Activated naive CD4-positive, alpha-beta T cell treated with anti-CD3 and anti-CD28 coated beads, Interleukin-2, amount 50 U/mL, for 72 hours (primary cell): ENCODE measurements at places on chromosomes 3 and 15. TPM values are rescaled to one million over a fixed set of nuclear protein-coding genes. Genes with fewer than 3 reads are reported as not detected.

DNA sequence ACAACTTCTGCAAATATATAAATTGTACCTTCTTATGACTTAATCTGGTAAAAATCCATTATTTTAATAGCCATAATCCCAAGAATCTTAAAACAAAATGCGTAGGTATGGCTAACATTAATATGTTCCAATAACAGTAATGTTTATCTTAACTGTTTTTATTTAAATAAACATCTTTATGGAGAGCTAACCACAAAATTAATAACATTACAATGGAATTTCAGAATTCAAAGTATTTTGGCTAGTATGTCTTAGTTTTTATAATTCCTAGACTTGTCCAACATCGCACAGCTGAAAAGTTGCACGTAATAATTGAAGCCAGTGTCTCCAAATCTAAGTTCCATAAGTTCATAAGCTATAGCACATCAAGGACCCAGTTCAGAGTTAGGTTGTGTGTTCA is 47.6 kb downstream of the ANKRD28 start:
- DNase-seq = no peak

DNA sequence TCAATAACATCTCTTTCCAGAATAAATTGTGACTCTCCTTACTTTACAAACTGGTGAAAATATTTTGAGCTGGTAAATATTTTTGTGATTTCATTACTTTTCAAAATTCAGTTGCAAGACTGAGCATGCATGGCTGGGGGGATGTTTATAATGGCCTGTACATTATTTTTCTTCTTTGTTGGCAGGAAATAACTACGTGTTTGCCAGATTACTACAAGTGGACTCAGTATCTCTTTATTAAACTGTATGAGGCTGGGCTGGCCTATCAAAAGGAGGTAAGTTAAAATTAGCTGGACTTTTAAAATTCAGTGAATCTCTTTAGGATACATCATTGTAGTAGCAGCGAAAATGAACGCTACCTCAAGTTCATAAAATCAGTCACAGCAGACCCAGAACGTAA is 58.3 kb downstream of the LARS2 start:
- DNase-seq = no peak

DNA sequence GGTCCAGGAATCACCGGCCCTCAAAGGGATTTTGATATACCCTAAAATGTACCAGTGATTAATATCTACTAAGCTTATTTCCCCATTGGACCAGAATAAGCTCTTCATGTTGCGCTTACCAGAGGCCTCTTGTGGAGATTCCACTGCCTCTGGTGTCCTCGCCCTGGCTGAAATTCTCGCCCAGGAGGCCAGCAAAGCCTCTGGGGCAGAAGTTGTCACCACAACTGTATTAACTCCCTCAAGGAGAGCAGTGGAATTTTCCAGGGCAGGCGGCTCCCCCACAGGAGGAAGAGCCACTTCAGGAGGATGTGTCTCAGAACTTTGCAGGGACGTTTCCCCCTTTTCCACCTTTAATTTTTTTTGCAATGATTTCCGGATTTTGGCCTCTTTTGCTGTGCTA is 6.9 kb downstream of the DPPA4 start:
- DNase-seq = no peak

DNA sequence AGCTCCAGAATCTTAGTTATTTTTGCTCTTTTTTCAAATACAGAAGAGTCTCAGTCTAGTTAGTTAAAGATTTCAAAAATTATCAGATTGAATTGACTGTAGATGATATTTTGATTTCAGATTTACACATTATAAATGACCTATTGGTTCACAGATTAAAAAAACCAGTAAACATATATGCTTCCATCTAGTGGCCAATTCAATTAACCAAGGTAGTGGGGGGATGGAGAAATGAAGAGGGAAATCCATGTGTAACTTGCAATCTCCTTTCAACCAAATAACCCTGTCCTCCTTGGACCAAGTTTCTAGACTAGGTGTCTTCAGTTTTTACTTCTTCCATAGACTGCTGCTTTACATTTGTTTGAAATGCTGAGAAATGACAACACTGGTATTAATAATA is 789.8 kb downstream of the ROBO1 start:
- DNase-seq = no peak

Gene SLC24A5
- total RNA-seq = not detected

Gene IMPG2
- total RNA-seq = 0.45 TPM

DNA sequence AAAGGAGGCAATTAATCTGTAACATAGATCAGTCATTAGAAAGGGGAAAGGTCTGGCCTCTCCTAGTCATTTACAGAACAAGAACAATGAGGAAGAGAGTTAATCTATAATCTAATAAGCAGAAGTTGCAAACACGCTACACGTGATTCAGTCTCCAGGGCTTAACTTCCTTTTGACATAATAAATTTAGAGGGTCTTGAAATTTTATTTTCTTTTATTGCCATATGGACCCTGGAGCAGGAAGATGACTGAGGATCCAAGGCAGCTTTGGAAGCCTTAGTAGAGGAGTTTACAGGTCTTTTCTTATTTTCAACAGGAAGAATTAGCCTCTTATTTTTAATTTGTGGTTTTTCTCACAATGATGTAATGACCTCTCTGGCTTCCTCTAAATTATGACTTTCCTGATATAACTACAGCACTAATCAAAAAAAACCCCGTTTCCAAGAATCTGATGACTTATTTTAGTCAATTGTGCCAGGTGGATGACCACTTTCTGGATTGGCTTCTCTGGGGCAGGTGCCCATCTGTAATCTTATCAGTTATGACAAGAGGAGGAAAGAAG is 32.2 kb downstream of the ADGRG7 start:
- no peak for DNase-seq

DNA sequence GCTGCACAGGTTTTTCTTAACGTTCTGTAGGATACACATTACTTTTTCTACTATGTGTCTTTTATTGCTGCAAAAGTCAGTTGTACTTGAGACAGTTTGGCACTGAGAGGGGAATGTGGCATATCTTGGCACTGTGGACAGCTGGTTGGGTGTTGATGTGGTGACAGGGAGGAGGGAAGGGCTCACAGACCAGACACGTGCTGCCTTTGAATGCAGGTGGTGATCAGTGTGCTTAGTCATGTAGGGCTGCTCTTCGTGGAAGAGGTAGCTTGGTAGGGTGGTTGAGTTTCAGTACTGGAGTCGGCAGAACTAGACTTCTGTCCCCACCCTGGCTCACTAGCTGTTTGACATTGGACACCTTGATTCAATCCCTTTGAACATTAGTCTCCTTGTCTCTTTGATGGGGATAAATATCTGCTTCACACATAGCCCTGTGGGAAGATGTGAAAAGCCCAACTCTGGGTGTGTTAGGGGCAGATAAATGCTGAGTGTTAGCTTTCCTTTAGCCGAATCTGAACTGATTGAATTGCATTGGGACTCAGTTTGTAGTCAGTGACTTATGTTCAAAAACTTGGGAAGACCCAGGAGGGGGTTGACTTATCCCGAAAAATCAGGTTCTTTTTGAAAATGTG is 108.4 kb downstream of the PTPRG start:
- DNase-seq = no peak

DNA sequence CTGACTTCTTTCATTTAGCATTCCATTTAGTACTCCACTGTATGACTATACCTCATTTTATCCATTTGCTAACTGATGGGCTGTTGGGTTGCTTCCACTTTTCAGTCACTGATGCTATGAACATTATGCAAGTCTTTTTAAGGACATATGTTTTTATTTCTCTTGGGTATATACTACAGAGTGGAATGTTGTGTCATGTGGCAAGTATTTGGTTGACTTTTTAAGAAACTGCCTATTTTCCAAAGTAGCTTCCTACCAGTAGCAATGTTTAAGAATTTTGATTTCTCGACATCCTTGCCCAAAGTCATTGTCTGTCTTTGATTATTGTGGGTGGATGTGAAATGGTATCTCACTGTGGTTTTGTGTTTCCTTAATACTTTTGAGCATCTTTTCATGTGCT is 110.1 kb upstream of the TPM1 start:
- no peak for DNase-seq

DNA sequence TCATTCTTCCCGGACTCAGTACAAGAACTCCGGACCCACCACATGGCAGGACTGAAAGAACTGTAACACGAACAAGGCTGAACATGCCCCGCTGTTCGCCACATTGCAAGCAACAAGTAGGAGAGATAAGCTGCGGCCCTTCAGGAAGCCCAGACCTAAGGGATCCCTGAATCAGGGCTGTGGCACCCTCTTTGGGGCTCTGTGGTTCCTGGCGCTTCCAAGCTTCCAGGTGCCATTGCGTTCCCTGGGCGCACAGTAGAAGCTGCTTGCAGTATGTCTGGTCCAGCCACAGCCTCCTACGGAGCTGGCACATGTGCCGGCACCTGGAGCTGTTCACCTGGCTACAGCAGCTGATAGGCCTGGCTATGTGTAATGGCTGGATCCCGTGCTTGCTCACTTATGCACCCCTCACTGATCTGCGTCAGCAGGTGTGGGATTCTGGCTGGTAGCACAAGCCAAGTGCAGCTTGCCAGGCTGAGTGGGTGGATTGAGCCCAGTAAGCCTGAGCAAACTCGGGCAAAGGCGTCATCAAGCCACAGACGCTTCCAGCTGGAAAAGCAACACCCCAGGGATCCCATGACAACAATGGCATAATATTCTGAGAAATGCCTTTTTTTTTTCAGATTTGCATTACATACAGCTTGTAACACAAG is 748.6 kb upstream of the GBE1 start:
- no peak for DNase-seq

Gene CAPN3
- total RNA-seq = 4.3 TPM

DNA sequence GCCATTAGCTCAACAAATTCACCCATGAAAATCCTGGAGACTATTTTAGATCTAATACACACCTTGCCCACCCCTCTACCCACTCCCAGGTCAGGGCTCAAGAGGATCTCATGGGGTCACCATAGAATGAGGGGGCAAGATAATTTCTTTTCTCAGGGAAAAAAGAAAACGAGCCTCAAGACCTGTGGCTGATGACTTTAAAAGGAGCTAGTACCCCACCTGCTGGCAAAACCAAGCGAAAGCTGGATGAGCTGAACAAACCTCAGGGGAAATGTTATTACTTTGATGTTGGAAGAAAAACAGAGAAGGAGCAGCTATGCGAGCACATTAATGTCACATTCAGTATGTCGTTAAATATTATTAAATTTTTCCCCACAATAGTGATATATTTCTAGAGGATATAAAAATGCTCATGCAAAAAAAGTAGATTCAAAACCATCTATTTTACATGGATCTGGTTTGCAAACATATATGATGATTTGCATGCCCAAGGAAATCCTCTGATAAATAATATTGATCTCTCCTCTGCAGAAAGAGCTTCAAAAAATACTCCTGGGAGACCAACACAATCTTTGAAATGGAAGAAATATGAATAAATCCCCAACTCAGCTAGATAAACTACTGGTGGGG is 37.7 kb downstream of the PLD1 start:
- no peak for DNase-seq

- DNase-seq = no peak
Measured at GRCh38 chr3:129462361-129462968, 22.4 kb downstream of the IFT122 start.

Gene MED12L
- total RNA-seq = 1.5 TPM

Gene ANKRD63
- total RNA-seq = not detected

DNA sequence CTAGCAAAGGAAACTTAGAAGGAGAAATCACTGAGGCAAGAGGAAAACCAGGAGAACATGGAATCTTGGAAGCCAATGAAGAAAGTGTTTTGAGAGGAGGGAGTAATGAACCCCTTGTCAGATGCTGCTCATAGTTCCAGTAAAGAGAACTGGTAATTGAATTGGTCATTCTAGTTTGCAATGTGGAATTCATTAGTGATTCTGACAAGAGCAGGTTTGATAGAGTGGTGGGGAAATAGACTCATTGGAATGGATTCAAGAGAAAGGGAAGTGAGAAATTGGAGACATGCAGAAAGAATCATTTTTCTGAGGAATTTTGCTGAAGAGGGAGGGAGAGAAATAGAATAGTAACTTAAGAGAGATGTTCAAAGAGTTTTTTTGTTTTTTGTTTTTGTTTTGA is 21.0 kb downstream of the GLCE start:
- DNase-seq = no peak

- no peak for DNase-seq
Measured at GRCh38 chr3:54968546-54969172, 40.8 kb upstream of the LRTM1 start.

Gene TRIM59
- 28.7 TPM for total RNA-seq

DNA sequence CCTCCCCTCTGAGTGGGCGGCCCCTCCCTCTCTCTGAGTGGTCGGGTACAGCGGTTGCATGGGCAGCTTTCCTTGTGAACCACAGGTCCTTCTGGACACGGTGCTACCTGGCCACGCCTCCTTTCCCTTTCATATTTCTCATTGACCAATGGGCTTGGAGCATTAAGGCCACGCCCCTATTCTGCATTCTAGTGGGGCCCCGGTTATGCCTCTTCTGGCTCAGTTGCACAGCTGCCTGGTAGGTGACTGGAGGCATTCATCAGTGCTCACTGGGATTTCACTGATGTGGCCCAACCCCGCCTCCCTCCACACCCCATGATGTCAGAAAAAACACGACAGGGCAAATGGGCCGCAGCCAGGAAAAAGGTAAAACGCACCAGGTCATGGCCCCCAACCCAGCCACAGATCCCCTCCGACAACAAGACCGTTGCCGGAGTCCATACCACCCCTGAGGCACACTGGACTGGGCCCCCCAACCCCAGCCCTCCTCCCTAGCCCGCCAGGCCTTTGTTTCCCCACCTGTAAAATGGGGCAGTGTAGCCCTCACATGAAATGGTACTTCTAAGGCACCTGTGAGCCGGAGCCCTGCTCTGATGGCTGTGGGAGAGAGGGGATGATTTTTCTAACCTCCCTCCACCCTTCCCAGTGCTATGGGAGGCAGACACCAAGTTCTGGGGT is 26.3 kb downstream of the NGRN start:
- DNase-seq = no peak

DNA sequence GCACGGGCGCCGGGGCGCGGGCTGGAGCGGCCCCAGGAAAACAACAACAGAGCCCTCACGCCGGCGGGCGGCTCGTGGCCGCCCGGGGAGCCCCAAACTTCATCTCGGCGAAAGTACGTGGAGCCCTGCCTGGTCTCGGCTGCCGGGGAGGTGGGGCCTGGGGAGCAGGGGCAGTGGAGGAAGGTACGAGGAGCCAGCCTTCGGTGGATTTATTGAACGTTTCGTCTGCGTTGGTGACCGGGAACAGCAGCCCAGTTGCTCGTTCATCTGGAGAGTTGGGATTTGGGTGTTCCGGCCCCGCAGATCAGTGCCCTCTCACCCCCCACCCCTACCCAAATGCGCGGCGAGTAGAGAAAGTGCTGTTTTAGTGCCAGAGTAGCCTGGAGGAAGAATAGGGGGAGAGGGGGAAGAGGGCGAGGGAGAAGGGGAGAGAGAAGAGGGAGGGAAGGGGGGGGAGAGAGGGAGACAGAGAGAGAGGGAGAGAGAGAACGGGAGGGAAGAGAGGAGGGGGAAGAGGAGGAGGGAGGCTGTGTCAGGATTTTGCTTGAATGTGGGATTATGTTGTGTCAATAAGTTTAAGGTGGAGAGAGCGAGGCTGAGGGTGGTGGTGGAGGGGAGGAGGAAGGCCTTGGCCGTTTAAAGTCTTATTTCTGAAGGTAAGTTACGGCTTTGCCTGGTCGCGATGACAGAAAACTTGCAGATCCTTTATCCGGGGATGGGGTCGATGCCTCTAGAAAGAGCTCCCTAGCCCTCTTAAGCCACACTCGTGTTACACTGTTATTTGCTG is 970 bp downstream of the BBX start:
- peak; percentile 52 for DNase-seq

Gene PYGO1
- not detected for total RNA-seq

- DNase-seq = no peak
Measured at GRCh38 chr3:177687291-177687690, 490.0 kb upstream of the TBL1XR1 start.

- DNase-seq = no peak
Measured at GRCh38 chr3:72185549-72186399, 400.8 kb upstream of the PROK2 start.

Gene CLDN16
- total RNA-seq = not detected

GRCh38 chr15:68001811-68002210 is 52.3 kb upstream of the PIAS1 start:
- DNase-seq = no peak

Gene USP50
- total RNA-seq = not detected
